ENCODE measurements at places on chromosomes 16 and 17. TPM values are rescaled to one million over a fixed set of nuclear protein-coding genes. Genes with fewer than 3 reads are reported as not detected.

Gene ASB16
- not detected for total RNA-seq

Gene ALDOA
- total RNA-seq, result 744 TPM

DNA sequence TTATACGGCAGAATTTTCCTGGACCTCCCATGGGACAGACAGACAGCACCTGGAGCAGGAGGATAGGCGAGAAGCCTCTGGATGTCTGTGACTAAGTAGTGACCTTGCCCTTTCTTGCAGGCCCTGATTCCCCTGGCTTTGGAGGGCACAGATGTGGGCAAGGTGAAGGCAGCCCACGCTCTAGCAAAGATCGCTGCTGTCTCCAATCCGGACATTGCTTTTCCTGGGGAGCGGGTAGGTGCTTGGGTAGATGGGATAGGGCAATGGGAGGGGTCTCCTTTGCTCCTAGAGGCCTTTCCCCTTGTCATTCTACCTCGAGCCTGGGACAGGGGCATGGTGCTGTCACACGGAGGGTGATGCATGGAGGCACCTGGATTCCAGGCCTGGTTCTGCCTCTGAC, 17.3 kb downstream of the SLC35G3 start:
- no peak for DNase-seq

Gene ZNF23
- 4.4 TPM for total RNA-seq

Data from SJCRH30 (cell line).